ENCODE measurements at places on chromosomes 4 and X. TPM values are rescaled to one million over a fixed set of nuclear protein-coding genes. Genes with fewer than 3 reads are reported as not detected.

The UGT2B10 gene
- polyA plus RNA-seq, result not detected

The ADH1C gene
- not detected for polyA plus RNA-seq

The FMR1NB gene
- polyA plus RNA-seq, result not detected

The AMBN gene
- polyA plus RNA-seq, result not detected

The MAGEB2 gene
- polyA plus RNA-seq, result not detected

The F8A2 gene
- polyA plus RNA-seq, result not detected

The TMEM154 gene
- 2.9 TPM for polyA plus RNA-seq

The ESX1 gene
- polyA plus RNA-seq, result not detected

The CYBB gene
- polyA plus RNA-seq, result 2.3 TPM

The USP9X gene
- 26.4 TPM for polyA plus RNA-seq

The GLOD5 gene
- 1.2 TPM for polyA plus RNA-seq

The DSPP gene
- polyA plus RNA-seq, result not detected

The SLC38A5 gene
- polyA plus RNA-seq, result 26.5 TPM

The CFAP299 gene
- not detected for polyA plus RNA-seq

The MAGEB10 gene
- polyA plus RNA-seq, result not detected

The CLDN34 gene
- not detected for polyA plus RNA-seq

The POF1B gene
- not detected for polyA plus RNA-seq

The FGA gene
- polyA plus RNA-seq, result 1.9 TPM

The HPGDS gene
- 2.6 TPM for polyA plus RNA-seq

The APEX2 gene
- polyA plus RNA-seq, result 21.8 TPM

The MAGIX gene
- 9.1 TPM for polyA plus RNA-seq

The PPEF2 gene
- not detected for polyA plus RNA-seq

The CXCL1 gene
- polyA plus RNA-seq, result 1.4 TPM
